ENCODE measurements at places on chromosomes 3 and 15.

DNA sequence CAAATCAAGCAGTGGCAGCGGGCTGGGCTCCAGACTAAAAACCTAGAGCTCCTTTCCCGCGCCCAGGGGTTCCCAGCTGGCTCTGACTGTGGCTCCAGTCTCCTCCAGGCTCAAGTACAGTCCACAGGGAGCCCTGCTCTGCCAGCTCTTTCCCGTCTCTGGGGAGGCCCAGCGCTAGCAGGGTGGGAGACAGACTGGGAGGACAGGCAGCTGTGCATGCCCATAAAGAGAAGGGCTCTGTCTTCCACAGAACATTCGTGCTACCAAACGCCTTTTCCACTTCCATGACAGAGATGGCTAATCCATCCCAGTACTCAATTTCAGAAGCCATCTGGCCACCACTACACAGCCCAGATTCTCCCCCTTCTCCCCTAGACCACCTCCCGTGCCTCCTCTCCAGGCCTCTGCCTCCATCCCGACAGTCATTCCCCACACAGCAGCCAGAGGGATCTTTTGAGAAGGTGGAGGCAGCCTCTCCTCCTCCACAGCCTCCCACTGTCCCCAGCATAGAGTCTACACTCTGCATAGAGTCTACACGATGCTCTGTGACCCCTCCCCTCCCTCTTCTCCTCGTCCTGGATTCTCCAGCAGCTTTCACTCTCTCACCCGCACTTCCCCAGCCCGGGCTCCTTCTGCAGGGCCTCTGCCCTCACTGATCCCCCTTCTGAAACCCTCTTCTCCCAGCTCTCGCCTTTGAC is 6.8 kb upstream of the DUSP7 start:
- DNase-seq: no peak

GRCh38 chr15:25728816-25729215 is 134.3 kb downstream of the ATP10A start:
- no peak for DNase-seq

GRCh38 chr15:37017031-37017625 is 83.2 kb downstream of the MEIS2 start:
- DNase-seq: no peak

DNA sequence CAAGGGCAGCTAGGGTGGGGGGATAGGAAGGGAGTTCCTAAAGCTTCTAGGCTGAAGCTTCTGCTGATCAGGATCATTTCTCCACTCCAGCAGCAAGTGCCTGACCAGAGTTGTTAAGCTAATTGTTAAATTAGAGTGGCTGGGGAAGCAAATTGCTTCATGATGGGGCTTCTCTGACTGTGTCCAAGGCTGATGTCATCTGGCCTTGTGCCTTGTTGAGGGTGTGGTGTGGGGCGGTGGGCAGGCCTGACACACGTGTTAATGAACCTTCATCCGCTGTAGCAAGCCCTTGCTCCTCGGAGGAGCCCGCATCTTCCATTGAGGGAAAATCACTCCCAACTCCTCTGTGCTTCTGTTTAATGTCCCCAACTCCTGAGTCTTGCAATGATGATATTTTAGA is 84.3 kb upstream of the ROPN1 start:
- no peak for DNase-seq

DNA sequence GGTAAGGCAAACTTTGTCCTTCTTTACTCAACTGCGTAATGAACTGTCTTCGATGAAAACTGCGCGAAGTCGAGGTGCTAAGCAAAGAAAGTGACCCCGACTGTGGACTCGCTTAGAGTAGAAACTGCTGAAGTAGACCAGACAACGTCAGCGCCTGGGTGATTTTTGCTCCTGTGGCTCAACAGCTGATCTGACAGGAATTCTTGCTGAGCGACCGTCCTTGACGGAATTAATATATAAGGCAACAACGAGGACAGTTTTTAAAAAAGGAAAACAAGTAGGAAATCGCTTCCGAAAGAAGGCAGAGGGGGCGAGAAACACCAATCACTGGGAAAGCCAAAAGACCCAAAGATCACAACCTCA is 541 bp downstream of the RPS27L start:
- DNase-seq: no peak
